ENCODE measurements at places on chromosomes 4 and X.
A peak's percentile ranks its signal among the peaks of the same experiment; 100 is the strongest.

GRCh38 chr4:178185517-178185916 is 743.3 kb upstream of the AGA start:
- DNase-seq: no peak

DNA sequence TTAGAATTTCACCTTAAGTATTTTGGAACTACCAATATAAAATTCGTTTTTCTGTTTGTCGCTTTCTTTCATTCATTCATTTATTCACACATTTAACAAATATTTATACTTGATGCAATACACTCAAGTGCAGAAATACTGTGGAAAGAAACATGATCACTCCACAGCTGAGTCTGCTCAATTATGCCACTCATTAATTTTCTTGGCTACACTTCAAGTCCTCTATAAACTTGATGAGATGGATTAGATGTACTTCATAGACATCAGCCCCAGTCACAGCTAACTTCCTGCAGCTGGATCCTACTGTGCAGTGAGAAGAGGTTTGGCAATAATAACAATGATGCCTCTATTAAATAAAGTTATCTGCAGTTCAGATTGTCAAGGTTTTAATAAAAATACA is 208.1 kb downstream of the PDGFC start:
- DNase-seq: no peak

GRCh38 chr4:985123-985830 is 1.6 kb upstream of the IDUA start:
- DNase-seq: peak; percentile 63

- no peak for DNase-seq
These were observed 292.1 kb downstream of the STIM2 start for GRCh38 chr4:27152703-27153102.

- no peak for DNase-seq
These were observed 57.5 kb upstream of the ZCCHC13 start for GRCh38 chrX:74246524-74246923.

GRCh38 chr4:3466691-3467600 is 3.8 kb downstream of the DOK7 start:
- DNase-seq: no peak

GRCh38 chrX:131634900-131635299 is 91.0 kb downstream of the OR13H1 start:
- no peak for DNase-seq

DNA sequence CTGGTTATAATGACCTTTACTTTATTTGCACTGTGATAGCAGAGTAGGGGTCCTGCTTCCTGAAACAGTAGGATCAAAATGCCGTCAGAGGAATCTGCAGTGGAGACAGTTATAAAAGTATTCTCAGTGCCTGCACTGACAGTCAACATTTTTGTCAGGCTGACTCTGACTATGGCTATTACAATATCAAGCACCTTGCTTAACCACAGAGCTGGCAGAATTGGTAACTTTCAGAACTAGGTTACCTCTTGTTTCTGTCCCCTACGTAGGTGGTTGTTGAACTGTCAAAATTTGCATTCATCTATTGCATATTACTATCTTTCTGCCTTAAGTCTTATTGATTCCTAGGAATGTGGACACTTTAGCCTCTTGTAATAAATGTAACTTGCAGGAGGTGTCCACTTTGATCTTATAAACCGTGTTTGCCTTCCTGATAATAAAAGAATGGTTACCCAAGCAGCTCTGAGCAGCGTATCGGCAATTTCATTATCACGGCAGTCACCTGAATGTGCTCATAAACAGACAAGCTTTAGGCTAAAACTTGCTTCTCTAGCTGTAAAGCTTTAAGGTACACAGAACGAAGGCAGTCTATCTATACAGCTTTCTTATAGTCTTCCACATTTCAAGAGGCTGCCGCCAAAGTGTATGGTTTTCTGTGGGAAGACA is 353.0 kb upstream of the GALNT7 start:
- no peak for DNase-seq

- DNase-seq: no peak
These were observed 958.8 kb downstream of the CCSER1 start for GRCh38 chr4:91085961-91086360.

Data from T-cell (primary cell).